ENCODE measurements at places on chromosomes 12 and 14. TPM values are rescaled to one million over a fixed set of nuclear protein-coding genes. Genes with fewer than 3 reads are reported as not detected.

Gene BEST3
- 0.46 TPM for total RNA-seq

Gene HPD
- 2.8 TPM for total RNA-seq

Gene FOXA1
- 17.3 TPM for total RNA-seq

Gene SCARB1
- total RNA-seq = 102 TPM

Gene TDG
- 16.5 TPM for total RNA-seq

Gene SMCO2
- not detected for total RNA-seq

Gene SOAT2
- 0.75 TPM for total RNA-seq

Gene DACT1
- total RNA-seq = 19.8 TPM

Gene UBE2N
- 80.5 TPM for total RNA-seq
